NCI-H2081 treated with DMSO at 0.1 percent for 48 hours (cell line): ENCODE measurements at places on chromosomes 13 and 19.

DNA sequence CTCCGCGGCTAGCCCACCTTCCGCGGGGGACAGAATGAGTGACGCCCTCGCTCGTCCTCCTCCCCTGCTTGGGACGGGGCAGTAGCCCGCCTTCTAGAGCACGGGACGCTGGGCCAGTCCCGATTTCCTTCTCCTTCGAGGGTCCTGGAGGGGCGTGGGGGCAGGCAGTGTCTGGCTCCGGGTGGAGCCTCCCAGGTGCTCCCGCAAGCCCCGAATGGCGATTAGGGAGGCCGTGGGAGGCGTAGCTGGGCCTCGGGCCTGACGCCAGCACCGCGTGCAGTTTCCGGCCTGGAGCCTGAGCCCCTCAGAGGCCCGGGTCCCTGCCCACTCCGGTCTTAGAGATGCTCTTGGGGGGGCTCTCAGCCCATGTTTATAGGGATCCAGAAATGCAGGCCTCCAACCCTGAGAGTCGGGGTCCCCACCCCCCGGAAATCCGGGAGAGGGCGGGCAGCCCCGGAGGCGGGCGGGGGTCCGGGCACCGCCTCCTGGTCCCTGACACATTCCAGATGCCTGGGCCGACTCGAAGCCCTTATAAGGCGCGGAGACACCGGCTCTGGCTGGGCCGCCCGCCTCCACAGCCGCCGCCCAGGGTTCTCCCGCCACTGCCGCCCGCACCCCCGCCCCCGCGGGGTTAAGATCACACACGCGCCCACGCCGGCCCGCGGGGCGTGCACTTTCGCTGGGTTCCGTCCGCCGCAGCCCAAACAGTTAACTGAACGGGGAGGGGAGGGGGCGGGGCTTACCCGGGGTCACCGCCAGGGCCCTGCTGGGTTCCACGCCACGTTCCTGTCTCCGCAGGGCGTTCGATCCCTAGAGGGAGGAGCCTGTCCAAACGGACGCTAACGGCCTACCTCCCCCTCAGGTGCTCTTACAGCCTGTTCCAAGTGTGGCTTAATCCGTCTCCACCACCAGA lies 1.5 kb downstream of the MYADM start:
- no peak for DNase-seq

GRCh38 chr19:14519860-14520407 lies 1.7 kb upstream of the DNAJB1 start:
- no peak for DNase-seq

DNA sequence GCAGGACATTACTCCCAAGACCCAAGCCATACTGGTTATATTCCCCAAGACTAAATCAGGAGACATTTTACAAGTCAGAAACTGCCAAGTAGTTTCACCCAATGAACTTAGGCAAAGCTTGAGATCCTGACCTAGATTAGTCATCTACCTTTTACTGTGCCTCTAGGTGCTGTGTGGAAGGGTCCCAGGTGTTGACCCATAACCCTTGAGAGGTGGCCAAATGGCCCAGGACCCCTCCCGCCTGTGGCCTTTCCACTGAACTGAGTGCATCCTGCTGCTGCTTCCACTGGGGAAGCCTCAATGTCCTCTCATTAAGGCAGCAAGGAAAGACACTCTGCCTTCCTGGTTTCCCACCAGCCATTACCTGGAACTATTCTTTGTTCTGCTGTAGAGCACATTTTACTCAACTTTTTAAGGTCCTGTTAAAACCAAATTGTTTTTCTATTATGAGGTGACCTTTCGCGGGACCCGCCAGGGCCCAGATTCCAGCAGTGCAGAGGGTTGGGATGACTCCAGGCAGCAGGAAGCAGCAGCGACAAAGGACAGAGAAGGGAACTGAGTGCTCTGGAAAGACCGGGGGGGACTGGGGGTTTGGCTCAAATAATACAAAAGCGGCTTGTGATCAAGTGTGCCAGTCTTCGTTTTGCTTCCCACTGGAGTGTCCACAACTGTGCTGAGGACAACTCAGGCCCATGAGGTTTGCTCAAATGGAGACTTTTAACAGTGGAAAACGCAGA lies 27.1 kb downstream of the ANKRD10 start:
- DNase-seq, result no peak

DNA sequence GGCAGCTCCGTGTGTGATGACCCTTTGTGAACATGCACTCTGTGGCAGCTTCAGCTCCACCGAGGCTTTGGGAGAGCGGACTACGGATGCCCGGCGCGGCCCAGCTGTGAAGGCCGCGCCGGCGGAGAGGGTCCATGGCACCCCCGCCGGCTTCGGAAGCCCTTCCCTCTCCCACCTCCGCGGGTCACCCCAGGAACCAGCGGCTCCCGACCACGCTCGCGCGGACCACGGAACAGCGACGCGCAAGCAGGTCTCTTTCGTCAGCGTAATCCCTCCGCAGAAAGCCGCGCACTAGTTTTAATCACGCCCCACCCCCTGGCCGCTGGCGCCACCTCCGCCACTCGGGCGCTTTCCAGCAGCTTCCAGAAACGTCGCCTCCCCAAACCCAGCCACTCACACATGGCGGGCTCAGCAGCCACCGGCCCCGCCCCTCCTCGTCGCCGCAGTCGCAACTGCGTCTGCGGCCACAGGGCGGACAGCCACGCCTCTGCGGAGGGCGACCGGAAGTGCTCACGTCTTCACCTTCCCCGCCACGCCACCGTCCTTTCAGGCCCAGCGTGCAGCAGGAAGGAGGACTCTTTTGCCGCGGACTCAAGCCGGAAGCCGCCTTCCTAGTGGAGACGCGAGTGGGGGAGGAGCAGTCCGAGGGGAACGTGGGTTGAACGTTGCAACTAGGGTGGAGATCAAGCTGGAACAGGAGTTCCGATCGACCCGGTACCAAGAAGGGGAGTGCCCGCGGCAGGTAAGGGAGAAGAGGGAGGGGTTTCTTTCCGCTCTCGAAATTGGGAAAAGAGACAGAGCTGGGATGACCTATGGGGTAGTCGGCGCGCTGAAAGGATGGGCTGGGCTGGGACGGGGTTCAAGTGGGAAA lies at the start of gene USPL1:
USPL1 (plus strand) TSS at position 606 of the 871 bp plus-strand sequence. CDS start 3,221 bp downstream, outside the sequence.
- DNase-seq, result peak; percentile 65
